ENCODE measurements at places on chromosomes 4 and X.

- no peak for DNase-seq
Measured at GRCh38 chr4:112940336-112940735, 109.1 kb upstream of the ANK2 start.

DNA sequence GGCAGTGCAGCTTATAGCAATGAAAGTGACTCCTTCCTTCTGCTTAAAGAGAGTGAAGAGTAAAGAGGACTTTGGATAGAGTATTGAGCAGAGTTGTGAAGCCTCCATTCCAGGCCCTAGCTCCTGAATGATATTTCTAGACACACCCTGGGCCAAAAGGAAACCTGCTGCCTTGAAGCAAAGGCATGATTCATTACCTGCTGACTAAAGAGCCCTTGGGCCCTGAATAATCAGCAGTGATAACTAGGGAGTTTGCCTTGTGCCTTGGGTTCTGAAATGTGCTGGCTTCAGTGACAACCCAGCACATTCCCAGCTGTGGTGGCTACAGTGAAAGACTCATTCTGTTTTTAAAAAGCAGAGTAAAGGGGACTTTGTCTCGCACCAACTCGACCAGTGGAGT, 49.2 kb downstream of the STPG2 start:
- DNase-seq, result no peak

DNA sequence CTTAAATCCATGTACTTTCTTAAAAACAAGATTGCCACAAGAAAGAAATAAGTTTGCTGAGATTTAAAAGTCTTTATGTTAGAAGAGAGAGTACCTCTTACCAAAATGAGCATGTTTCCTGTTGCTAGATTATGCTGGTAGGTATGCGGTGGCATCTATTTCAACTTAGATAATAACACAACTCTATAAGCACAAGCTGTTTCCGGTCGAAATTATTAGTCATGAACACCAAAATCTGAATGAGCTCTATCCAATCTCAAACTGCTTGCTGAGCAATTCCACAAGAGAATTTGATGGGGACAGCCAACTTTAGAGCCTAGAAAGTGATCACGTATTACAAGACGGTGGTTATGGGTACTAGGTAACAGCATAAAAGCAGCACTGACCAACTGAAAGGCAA, 49.3 kb downstream of the CBR4 start:
- DNase-seq, result no peak

DNA sequence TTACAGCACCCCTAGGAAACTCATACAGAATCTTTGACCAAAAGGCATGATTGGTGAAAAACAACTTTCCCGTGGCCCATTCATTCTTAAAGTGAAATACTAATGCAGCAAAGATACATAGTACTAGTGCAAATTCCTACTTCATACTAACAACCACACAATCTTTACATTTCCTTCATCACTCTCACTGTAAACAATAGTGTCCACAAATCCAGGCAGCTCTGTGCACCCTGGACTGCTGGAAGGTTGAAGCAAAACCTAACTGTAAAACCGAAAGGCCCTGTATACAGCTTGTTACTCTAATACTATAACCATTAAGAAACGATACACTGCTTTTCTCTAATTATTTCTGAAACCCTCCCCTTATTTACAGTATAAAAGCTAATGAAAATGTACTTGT, 82.6 kb downstream of the SH3RF1 start:
- DNase-seq, result no peak

DNA sequence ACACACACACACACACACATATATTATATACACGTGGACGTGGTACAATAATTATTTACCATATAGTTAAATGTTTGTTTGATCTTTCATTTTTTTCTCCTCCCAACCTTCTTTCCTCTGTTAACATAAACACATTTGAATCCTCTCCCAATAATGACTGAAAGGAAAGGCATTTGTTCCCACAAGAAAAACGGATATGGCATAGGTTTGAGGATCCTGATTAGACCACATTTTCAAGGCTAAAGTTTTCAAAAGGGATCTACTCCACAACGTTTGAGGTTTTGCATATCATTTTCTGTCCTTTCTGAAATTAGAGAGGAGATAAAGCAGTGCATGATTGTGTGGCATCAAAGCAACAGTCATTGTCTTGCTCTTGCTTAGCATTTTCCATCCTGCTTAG, 1883.4 kb downstream of the STIM2 start:
- DNase-seq, result peak; percentile 2

- DNase-seq, result peak; percentile 43
Measured at GRCh38 chrX:40100141-40100536, 2.4 kb upstream of the BCOR start.

DNA sequence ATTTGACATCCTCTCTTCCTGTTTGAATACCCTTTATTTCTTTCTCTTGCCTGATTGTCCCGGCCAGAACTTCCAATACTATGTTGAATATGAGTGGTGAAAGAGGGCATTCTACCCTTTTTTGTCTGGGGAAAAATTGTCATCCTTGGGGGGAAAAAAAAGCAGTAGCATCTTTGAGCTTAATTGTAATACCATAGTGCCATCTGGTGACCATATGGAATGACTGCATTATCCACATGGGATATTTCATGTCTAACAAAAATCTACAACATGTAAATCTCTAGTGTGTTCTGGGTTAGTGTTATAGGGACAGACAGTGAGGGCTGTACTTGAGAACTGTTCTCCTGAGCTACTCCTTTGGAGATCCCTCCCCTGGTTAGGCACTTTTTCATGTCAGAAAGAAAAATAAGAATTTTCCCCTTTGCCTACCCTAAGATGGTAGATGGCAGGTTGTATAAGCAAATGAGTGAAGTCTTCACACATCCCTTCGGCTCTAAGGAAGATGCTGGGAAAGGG, 26.0 kb downstream of the CAPN6 start:
- DNase-seq, result peak; percentile 14

DNA sequence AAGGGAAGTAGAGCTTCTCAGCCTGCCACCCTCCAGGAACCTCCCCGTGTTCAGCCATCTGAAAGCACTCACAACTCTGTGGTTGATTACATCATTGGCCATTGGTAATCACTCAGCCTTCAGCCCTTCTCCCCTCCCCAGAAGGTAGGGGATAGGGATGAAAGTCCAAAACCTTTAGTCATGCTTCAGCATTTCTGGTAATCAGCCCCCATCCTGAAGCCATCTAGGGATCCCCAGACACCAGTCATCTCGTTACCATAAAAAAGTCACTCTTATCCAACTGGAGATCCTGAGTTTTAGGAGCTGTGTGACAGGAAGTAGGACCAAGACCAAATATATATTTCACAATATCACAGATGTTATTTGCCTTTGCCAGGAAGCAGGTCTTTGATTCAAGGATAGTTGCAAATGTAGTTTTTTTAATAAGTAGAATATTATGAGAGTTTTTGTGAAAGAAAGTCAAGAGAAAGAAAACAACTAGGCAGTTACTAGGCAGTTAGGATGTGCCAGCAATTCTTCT, 364.6 kb upstream of the NOCT start:
- DNase-seq, result peak; percentile 88

Measured in choroid plexus epithelial cell (primary cell).